ENCODE measurements at places on chromosomes 12 and 14. TPM values are rescaled to one million over a fixed set of nuclear protein-coding genes. Genes with fewer than 3 reads are reported as not detected.

VPS33A gene
- 29.8 TPM for total RNA-seq

MYBPC1 gene
- total RNA-seq, result not detected

GALNT6 gene
- total RNA-seq, result 17.8 TPM

ARHGAP5 gene
- 42.7 TPM for total RNA-seq

FBXO21 gene
- total RNA-seq, result 21.7 TPM

HOXC13 gene
- not detected for total RNA-seq

CCDC184 gene
- 0.63 TPM for total RNA-seq

CEBPE gene
- 0.83 TPM for total RNA-seq

RGS6 gene
- total RNA-seq, result 2.0 TPM

TMEM229B gene
- total RNA-seq, result 13.3 TPM

MANSC4 gene
- total RNA-seq, result not detected

EML5 gene
- total RNA-seq, result 2.4 TPM

SOX5 gene
- 0.45 TPM for total RNA-seq

BMAL2 gene
- 28.8 TPM for total RNA-seq

KRT84 gene
- total RNA-seq, result not detected

CCDC198 gene
- total RNA-seq, result not detected

TRPV4 gene
- not detected for total RNA-seq

PRH2 gene
- not detected for total RNA-seq

EMC9 gene
- total RNA-seq, result 45.0 TPM

LYZ gene
- total RNA-seq, result 0.50 TPM

P2RX2 gene
- total RNA-seq, result not detected

DNAJC22 gene
- not detected for total RNA-seq

FBLN5 gene
- total RNA-seq, result 2.0 TPM

KRT77 gene
- not detected for total RNA-seq

CD163 gene
- not detected for total RNA-seq

RNASE1 gene
- total RNA-seq, result not detected

KRT80 gene
- not detected for total RNA-seq

PTCSC3 gene
- total RNA-seq, result not detected

ERBB3 gene
- 2.5 TPM for total RNA-seq

LRRC43 gene
- total RNA-seq, result 0.38 TPM

NT5DC3 gene
- 3.2 TPM for total RNA-seq
